Left kidney (tissue), 8 donors: ENCODE measurements at places on chromosomes 3 and 15. TPM values are rescaled to one million over a fixed set of nuclear protein-coding genes. Genes with fewer than 3 reads are reported as not detected.

Gene PLA1A
- polyA plus RNA-seq, result 7.3 TPM

Gene PLSCR5
- polyA plus RNA-seq, result not detected

Gene C3orf80
- polyA plus RNA-seq, result 0.45 TPM

Gene LARP6
- polyA plus RNA-seq, result 15.5 TPM

Gene GPR160
- polyA plus RNA-seq, result 26.2 TPM
